Naive thymus-derived CD4-positive, alpha-beta T cell (primary cell): ENCODE measurements at places on chromosomes 2 and 18. TPM values are rescaled to one million over a fixed set of nuclear protein-coding genes. Genes with fewer than 3 reads are reported as not detected.

- H3K36me3 ChIP-seq = no peaks in the 10 kb centered on the region
- H3K27me3 ChIP-seq = no peaks in the 10 kb centered on the region
- DNase-seq = no peak
- no peak overlapping the region for H3K4me3 ChIP-seq
- no peaks in the 10 kb centered on the region for H3K4me1 ChIP-seq
Observed at GRCh38 chr2:170313992-170314348, 136.0 kb downstream of the MYO3B start.

- H3K4me1 ChIP-seq = no peaks in the 10 kb centered on the region
- no peak overlapping the region for H3K27ac ChIP-seq
- no peaks in the 10 kb centered on the region for H3K36me3 ChIP-seq
- no peaks in the 10 kb centered on the region for H3K27me3 ChIP-seq
- no peak for DNase-seq
Observed at GRCh38 chr2:234569776-234570430, 73.0 kb upstream of the ARL4C start.

DNA sequence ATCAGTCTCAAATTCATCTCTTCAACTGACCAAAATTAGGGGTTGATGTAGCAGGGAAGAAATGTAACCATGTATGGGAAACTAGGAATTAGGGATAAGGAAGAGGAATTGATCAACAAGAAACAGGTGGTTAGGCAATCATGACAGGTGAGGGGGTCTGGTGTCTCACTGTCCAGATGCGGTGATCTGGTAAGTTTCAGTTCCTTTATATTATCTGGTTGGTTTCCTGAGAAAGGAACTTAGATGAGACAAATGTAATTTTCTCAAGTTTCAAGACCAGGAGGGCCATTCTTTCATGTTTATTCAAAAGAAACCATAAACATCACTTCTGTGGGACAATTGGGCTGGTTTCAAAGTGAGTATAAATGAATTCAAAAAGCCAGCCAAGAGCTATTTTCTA is 306.2 kb upstream of the KCNJ3 start:
- H3K4me3 ChIP-seq = no peak overlapping the region
- no peak for DNase-seq
- no peaks in the 10 kb centered on the region for H3K27me3 ChIP-seq
- no peaks in the 10 kb centered on the region for H3K4me1 ChIP-seq

- H3K27me3 ChIP-seq = no peaks in the 10 kb centered on the region
- H3K27ac ChIP-seq = no peak overlapping the region
- no peaks in the 10 kb centered on the region for H3K4me1 ChIP-seq
- DNase-seq = no peak
- peaks cover 20% of the 10 kb centered on the region for H3K36me3 ChIP-seq
Observed at GRCh38 chr2:241577413-241578122, 19.0 kb downstream of the BOK start.

- H3K4me3 ChIP-seq = no peak overlapping the region
- no peaks in the 10 kb centered on the region for H3K36me3 ChIP-seq
- H3K27ac ChIP-seq = no peak overlapping the region
- H3K27me3 ChIP-seq = no peaks in the 10 kb centered on the region
- no peak for DNase-seq
Observed at GRCh38 chr2:27162151-27163121, 13.6 kb downstream of the TCF23 start.

The PLCD4 gene
- polyA plus RNA-seq = 0.30 TPM

The C2orf78 gene
- not detected for polyA plus RNA-seq

The REG3A gene
- polyA plus RNA-seq = not detected

The ANKRD23 gene
- 0.87 TPM for polyA plus RNA-seq

The ANKRD62 gene
- not detected for polyA plus RNA-seq
